GM12891 (cell line): ENCODE measurements at places on chromosomes 5 and 9.

DNA sequence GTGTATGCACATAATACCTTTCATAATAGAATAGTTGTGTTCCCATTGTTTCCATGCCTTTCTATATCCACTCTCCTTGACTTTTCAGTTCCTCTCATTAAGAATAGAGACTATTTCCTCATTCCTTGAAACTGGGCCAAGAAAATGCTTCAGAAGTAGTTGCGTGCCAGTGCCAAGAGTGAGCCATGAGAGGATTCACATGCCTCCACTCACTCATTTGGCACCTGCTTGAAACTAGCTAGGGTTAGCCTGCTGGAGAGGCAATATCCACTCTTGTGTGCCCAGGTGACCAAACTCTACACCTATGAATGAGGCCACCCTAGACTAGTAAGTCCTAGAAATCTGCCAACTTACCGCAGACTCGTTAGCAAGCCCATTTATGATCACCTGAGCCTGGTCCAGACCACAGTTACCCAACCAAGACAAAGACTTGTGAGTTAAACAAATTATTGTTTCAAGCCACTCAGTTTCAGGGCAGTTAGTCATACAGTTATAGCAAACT lies 276.3 kb downstream of the EPB41L4A start:
- DNase-seq: no peak

GRCh38 chr5:111197523-111197922 lies 26.7 kb upstream of the CAMK4 start:
- no peak for DNase-seq

GRCh38 chr5:74482990-74483389 lies 157.5 kb downstream of the ENC1 start:
- DNase-seq: no peak

DNA sequence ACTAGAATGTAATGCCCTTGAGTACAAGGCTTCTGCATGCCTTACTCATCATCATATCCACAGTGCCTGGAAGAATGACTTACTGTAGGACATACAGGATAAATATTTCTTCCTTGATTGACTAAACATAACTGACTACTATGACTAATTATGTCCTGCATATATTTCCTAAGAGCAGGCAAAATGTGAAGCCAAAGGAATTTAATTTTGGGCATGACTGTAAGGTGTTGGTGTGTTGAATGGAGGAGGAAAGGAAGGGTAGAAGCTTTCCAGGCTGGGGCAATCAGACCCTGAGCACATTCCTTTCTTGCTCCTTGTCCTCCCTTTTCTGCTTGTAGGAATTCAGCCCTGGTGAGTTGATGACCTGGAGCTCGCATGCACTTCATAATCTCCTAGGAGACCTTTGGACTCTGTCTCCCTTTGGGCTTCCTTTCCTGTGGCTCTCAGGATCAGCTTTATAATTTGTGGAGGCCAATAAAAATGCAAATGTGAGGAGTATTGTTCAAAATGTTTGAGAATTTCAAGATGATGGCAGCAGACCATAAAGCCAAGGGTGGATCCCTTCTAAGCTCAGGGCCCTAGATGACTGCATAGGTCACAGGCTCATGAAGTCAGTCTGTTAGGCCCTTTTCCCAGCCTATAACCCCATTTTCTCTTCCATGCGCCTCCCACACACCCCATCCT lies 174.0 kb downstream of the HMHB1 start:
- no peak for DNase-seq

DNA sequence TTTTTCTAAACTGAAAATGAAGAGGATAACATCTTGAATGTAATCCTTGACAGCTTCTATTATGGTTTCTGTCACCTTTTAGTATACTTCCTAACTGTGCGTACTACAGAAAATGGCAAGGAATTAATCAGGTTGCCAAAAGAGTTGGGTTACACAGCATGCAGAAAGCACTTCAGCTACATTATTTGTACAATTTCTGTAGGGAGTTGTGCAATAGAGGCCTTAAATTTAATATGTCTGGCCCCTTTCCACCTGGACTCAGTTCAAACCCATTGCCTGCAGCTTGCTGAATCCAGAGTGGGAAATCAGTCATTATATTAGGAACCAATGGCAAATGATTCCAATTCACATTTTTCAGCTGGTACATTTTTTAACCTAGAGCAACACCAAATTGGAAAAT lies 549.7 kb downstream of the CSNK1G3 start:
- no peak for DNase-seq

DNA sequence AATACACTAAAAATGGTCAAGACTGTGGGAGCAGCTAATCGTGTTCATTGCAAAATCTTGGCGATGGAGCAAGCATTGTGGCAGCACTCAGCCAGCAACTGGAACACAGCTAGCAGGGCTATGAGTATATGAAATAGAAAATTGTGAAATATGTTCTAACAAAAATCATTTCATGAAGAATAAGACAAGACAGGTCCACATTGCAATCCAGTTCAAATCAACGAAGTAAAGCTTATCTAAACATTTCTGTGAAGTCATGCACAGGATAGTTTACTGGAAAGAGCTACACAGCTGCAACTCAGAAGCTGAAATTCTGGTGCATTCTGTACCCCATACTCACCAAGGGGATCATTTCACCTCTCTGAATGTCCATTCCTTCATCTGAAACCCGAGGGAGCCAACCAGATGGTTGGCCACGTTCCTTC lies 5.3 kb upstream of the NFIL3 start:
- no peak for DNase-seq

GRCh38 chr5:119070578-119070827 lies 384 bp upstream of the DMXL1 start:
- DNase-seq: peak; percentile 23

GRCh38 chr5:134547999-134548658 lies 22.7 kb downstream of the JADE2 start:
- no peak for DNase-seq

DNA sequence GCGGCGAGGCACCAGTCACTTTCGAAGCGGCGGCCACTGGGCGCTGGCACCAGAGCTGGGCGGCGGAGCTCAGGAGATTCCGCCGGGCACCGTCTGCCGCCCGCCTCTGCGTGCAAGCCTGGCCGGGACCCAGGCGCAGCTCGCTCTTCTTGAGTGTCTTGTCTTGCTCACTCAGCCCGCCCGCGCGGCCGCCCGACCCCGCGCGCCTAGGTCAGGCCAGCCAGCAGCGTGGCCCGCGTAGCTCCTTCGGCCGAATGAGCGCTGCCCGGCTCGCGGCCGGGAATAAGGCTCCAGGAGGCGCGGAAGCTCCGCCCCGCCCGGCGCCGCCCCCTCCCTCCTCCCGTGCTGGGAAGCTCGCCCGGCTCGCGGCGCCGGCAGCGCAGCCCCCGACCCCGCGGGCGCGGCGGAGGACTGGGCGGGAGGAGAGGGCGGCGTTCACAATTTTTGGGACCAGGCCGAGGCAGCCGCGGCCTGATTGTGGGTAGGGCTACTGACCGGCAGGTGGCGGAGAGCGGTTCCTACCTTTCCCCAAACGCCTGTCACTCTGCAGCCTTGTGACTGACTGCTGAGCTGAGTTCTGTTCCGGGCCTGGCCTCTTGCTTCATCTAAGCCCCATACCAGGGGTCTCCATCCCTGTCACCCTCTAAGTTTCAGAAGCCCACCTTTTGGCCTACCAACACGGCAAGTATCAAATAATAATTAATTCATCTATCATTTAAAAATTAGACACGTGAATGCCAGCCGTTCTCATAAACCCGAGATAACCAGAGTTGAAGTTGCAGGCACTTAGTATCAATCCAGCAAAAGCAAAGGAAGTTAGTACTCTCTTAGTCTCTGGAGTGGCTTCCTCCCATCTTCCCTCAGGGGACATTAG lies at the start of gene HBEGF:
TSS of gene HBEGF (minus strand) at position 256 of the 874 bp plus-strand sequence. CDS start 275 bp downstream, outside the sequence.
- DNase-seq: peak; percentile 72

GRCh38 chr5:175855041-175855720 lies 16.2 kb upstream of the CPLX2 start:
- no peak for DNase-seq

DNA sequence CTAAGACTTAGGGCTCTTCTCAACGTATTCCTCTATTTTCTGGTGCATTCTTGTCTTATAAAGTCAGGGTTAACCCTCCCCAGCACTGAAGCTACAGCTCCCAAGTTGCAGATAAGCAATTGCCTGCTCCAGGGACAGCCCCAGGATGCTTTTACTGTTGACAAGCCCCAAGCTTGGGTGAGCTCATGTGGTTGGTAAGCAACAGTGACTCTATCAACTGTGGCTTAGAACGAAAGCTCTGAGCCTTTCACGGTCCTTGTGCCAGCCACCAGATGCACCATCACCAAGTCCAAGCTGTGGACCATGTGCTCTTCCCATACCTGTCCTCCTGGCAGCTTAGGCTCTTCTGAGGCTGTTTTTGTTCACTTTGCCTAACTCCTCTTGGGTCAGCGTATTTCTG lies 13.5 kb downstream of the ADRB2 start:
- DNase-seq: no peak

DNA sequence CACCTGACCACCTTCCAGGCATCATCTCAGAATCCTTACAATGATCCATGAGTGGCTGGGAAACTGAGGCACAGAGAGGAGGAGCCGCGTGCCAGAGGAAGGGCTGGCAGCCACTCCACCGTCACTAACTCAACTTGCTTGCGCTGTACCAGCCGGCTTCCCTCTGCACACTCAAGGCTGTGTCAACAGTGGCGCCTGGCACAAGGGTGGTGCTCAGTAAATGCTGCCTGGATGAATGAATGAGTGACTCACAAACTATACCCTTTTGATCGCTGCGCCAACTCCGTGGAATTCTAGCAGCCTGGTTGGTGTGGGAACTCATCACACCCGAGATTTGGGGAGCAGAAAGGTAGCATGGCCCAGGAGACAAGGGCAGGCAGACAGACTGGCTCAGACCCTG lies 21.9 kb downstream of the PRRX2 start:
- DNase-seq: no peak

- DNase-seq: no peak
Measured at GRCh38 chr5:137822984-137823383, 44.7 kb upstream of the MYOT start.

DNA sequence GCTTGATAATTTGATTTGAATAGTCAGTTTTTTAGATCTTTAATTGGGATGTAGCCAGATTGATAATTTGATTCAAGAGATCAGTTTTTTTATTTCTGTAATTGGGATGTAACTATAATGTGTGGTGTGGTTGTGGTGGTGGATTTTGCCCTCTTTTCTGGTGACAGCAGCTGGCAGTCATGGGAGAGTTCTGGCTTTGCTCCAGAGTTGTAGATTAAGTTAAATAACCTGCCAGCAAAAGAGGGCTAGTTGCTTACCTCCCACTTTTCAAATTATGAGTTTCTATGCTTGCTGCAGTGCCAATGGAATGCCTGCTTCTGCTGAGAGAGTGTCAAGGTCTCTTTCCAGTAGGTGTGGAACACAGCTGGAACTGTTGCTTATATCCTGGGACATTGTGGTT lies 315.1 kb downstream of the CCDC171 start:
- DNase-seq: no peak

- DNase-seq: no peak
Measured at GRCh38 chr9:33791117-33791516, 4.2 kb upstream of the PRSS3 start.

DNA sequence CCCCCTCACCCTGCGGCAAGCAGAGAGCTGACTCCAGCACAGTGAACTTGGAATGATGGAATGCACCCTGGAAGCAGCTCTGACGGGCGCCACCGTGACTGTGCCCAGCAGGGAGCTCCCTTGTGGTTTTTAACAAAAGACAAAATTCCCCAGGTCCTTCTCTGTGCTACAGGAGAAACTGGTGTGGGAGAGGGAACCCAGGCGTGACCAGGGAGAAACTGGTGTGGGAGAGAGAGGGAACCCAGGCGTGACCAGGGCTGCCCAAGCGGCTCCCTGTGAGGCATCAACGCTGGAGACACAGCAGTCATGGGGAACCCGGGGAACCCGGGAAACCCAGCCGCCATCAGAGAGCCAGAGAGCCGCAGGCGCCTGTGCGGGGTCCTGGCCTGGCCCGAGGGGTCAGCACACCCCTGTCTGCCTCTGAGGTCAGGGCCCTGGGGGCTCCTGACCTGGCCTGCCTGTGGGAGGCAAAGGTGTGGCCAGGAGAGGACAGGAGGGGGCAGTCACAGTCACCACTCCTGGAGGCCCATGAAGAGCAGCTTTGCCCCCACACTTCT lies 3.1 kb upstream of the AHRR start:
- DNase-seq: no peak

GRCh38 chr5:39624268-39624886 lies 199.6 kb upstream of the DAB2 start:
- no peak for DNase-seq

DNA sequence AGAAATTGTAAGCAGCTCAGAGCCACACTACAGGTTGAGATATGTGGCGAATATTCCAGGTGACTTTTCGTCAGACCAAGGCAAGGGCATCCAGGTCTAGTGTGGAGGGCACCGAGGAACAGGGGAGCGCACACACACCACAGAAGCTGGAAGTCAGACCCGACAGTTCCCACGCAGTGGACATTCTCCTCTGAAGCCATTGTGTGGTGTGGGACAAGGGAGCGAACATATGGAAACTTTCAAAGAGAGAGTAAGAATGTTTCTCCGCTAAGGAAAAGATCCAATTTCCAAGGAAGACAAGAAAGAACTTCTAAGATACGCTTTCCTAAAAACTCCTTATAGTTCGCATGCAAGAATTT lies 141.4 kb upstream of the OTULINL start:
- DNase-seq: no peak

- no peak for DNase-seq
Measured at GRCh38 chr9:122226142-122226757, 2.5 kb downstream of the LHX6 start.

GRCh38 chr9:5122116-5122515 lies 63.3 kb downstream of the INSL6 start:
- no peak for DNase-seq

DNA sequence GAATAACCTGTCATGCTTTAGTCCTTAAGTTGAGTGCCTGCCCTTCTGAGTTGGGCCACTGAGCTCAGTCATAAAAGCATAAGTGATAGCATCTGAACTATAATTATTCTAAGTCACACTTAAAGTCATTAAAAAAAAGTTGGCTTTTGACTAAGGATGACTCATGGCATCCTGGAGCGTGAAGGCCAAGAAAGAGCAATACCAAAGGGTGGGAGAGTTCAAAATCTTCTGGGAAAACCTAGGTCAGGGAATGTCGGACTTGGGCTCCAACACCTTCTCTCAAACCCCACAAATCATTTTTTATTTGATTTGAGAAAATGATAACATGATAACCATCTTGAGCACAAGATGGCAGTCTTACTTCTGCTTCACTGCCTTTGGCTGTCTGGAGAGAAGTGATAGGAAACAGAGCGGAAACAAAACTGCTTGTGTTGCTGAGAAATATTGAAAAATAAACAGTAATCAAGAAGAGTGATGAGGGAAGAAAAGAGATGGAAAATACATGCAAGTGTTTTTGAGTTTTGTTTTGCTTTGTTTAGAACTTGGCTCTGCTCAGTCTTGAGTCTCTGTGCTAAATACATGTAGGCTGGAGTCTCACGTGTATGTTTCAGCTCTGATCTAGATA lies 16.9 kb upstream of the NTRK2 start:
- no peak for DNase-seq

- DNase-seq: no peak
Measured at GRCh38 chr5:127492854-127493738, 24.3 kb upstream of the PRRC1 start.

- no peak for DNase-seq
Measured at GRCh38 chr9:127050152-127050551, 72.3 kb downstream of the ANGPTL2 start.

DNA sequence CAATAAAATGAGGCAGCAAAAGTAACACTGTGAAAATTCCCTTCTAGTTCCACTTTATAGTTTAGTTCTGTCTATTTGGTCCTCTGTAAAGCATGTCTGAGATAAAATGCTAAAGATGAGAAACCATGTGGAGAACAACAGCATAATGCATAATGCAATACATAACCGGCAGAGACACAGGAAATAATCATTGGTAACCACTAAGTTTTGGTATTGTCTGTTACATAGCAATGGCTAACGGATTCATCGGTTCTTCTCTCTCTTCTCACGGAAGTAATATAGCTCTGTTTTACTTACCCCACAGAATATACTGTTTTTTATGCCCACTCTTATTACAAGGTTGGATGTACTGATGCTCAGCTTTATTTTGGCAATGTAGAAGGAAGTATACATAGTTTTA lies 158.9 kb downstream of the FAM174A start:
- no peak for DNase-seq
